Activated CD8-positive, alpha-beta T cell treated with anti-CD3 and anti-CD28 coated beads, Interleukin-2, amount 10 ng/mL, durations not matched to agents 7 days and 5 days (primary cell): ENCODE measurements at places on chromosomes 7 and 10. TPM values are rescaled to one million over a fixed set of nuclear protein-coding genes. Genes with fewer than 3 reads are reported as not detected.

DNA sequence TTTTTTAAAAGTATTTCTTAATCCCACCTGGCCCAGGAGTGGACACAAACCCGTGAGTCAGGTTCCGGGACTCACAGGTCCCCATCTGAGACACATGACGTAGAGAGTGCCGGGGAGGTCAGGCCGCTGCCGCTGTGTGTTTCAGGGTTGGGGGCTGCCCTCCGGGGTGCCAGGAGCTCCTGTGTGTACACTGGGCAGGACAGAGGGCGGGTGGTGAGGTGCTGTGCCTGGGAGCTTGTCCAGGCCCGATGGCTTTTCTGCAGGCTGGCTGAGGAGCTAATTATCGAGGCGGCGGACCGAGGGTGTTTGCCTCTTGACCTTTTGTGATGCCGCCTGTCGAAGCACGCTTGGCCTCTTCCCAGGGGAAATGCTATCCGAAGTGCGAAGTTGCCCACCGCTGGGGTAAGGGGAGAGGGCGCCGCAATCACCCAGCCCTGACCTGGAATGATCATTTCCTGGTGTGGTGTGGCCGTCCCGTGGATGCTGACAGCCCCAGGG, 42.1 kb downstream of the FOXL3 start:
- H3K4me1 ChIP-seq: peaks cover 4% of the 10 kb centered on the region
- no peaks in the 10 kb centered on the region for H3K27me3 ChIP-seq
- H3K27ac ChIP-seq: no peak overlapping the region
- no peaks in the 10 kb centered on the region for H3K36me3 ChIP-seq
- no peak overlapping the region for H3K4me3 ChIP-seq
- DNase-seq: no peak

- no peaks in the 10 kb centered on the region for H3K27me3 ChIP-seq
- H3K4me1 ChIP-seq: peaks cover 4% of the 10 kb centered on the region
- H3K36me3 ChIP-seq: peaks cover 25% of the 10 kb centered on the region
- H3K27ac ChIP-seq: no peak overlapping the region
- DNase-seq: no peak
These were observed 38.6 kb downstream of the RSBN1L start for GRCh38 chr7:77734659-77735421.

Gene UNCX
- total RNA-seq: not detected

Gene C10orf71
- not detected for total RNA-seq

Gene TMEM178B
- 0.10 TPM for total RNA-seq

Gene POLR1F
- 20.3 TPM for total RNA-seq

Gene C10orf62
- total RNA-seq: not detected

GRCh38 chr10:97323501-97323900, 4.4 kb downstream of the FRAT1 start:
- H3K4me3 ChIP-seq: no peak overlapping the region
- H3K27me3 ChIP-seq: no peaks in the 10 kb centered on the region
- peaks cover 43% of the 10 kb centered on the region for H3K4me1 ChIP-seq
- no peak for DNase-seq

GRCh38 chr7:80624763-80625162, 13.7 kb upstream of the CD36 start:
- H3K27ac ChIP-seq: no peak overlapping the region
- no peaks in the 10 kb centered on the region for H3K36me3 ChIP-seq
- H3K27me3 ChIP-seq: no peaks in the 10 kb centered on the region
- DNase-seq: no peak

- peaks cover 2% of the 10 kb centered on the region for H3K4me1 ChIP-seq
- H3K36me3 ChIP-seq: peaks cover 6% of the 10 kb centered on the region
These were observed 108.4 kb upstream of the FAM3C start for GRCh38 chr7:121504482-121504881.

Gene SLC12A9
- 29.5 TPM for total RNA-seq

Gene ANAPC16
- 72.9 TPM for total RNA-seq

Gene ZNF425
- 0.47 TPM for total RNA-seq

DNA sequence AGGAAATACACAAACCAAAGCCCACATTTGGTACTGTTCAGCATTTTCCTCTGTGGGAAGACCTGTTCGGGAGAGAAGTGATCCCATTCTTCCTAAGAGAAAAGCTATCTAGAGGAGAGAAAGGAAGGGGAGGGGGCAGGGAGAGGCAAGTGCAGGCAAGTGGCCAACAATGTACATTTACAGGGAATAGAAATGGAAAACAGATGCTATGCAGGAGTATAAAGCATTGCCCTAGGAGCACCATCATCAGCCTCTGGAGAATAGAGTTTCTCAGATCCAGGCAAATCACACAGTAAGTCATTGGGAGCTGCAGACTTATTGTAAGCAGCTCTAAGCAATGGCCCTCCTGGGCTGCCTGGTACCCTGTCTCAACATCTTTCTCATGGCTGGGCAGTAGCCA, 424.4 kb upstream of the AUTS2 start:
- no peaks in the 10 kb centered on the region for H3K36me3 ChIP-seq
- H3K4me1 ChIP-seq: no peaks in the 10 kb centered on the region
- no peak for DNase-seq
- H3K27me3 ChIP-seq: no peaks in the 10 kb centered on the region
- H3K4me3 ChIP-seq: no peak overlapping the region

DNA sequence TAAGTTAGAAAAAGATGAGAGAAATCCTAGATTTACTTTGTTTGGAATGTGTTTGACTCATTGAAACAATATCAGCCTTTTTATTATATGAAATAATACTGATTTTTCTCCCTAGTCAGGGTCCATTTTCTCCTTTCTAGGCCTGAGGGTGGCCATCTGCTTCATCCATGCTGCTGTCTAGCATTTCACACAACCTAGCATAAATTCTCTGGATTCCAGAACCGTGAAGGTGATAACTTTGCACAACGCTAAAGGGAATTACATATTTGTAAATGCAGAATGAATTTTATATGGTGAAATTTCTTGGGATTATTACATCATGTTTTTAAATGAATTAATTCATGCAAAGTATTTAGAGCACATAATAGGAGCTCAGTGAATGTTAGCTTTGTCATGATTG, 505.1 kb downstream of the INHBA start:
- no peak overlapping the region for H3K27ac ChIP-seq
- DNase-seq: no peak
- no peaks in the 10 kb centered on the region for H3K36me3 ChIP-seq
- no peaks in the 10 kb centered on the region for H3K4me1 ChIP-seq
- no peaks in the 10 kb centered on the region for H3K27me3 ChIP-seq

- no peak for DNase-seq
- no peaks in the 10 kb centered on the region for H3K4me1 ChIP-seq
- no peak overlapping the region for H3K27ac ChIP-seq
- peaks cover 2% of the 10 kb centered on the region for H3K27me3 ChIP-seq
- H3K36me3 ChIP-seq: no peaks in the 10 kb centered on the region
These were observed 78.1 kb upstream of the HABP2 start for GRCh38 chr10:113474752-113475151.

Gene GBX1
- not detected for total RNA-seq

DNA sequence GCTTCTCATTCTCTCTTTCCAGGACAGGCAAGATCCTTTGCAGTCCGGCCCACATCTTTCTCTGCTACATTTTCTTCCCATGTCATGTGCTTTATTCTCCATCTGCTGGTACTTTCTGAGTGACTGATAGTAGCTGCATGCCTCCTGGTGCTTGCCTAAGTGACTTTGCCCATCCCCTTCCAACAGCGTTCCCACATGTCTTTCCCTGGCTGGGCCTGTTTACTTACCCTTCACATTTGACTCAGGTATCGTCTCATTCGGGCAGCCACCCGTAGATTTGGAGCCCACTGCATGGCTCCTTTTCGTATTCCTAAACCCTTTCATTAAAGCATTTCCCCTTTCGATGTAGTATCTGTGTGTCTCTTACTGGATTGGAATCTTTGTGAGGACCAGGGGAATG, 24.6 kb downstream of the TYW1 start:
- no peak overlapping the region for H3K4me3 ChIP-seq
- no peaks in the 10 kb centered on the region for H3K27me3 ChIP-seq
- peaks cover 46% of the 10 kb centered on the region for H3K36me3 ChIP-seq
- H3K27ac ChIP-seq: no peak overlapping the region

Gene GLCCI1
- total RNA-seq: 17.5 TPM

- peak overlapping the region; percentile 44 for H3K4me3 ChIP-seq
- H3K4me1 ChIP-seq: peaks cover 66% of the 10 kb centered on the region
- H3K27ac ChIP-seq: peak overlapping the region; percentile 82
- peaks cover 1% of the 10 kb centered on the region for H3K27me3 ChIP-seq
These were observed 3.2 kb downstream of the UFSP1 start for GRCh38 chr7:100886142-100886935.
